ENCODE measurements at places on chromosomes 12 and 14.

DNA sequence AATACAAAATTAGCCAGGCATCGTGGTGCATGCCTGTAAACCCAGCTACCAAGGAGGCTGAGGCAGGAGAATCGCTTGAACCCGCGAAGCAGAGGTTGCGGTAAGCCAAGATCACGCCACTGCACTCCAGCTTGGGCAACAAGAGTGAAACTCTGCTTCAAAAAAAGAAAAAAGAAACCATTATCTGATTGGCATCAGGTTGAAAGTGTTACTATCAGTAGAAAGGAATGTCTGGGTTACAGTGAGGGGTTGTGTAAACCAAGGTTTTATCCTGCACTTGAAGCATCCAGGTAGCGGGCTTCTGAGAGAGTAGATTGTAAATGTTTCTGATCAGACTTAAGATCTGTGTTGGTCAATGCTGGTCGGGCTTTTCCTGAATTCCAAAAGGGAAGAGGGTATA lies 14.1 kb upstream of the OXA1L start:
- no peak for DNase-seq

DNA sequence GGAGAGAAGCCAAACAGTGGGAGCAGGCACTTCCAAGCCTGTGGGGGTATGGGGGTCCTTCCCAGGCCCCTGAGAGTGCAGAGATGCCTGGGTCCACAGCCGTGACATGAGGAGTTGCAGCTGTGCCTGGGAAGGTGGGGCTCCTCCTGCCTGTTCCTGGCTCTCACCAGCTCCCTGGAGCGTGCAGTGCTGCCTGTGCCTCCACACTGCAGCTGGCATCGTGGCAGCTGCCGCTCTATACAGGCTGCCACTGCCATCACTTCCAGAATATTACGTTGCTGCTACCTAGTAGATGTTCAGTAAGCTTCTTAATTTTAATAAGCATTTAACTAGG lies 223.7 kb downstream of the KCNC2 start:
- DNase-seq = no peak

- DNase-seq = peak; percentile 46
These were observed 8.8 kb downstream of the USP15 start for GRCh38 chr12:62268956-62269355.

GRCh38 chr12:96478011-96478410 lies 11.4 kb upstream of the CFAP54 start:
- DNase-seq = no peak

DNA sequence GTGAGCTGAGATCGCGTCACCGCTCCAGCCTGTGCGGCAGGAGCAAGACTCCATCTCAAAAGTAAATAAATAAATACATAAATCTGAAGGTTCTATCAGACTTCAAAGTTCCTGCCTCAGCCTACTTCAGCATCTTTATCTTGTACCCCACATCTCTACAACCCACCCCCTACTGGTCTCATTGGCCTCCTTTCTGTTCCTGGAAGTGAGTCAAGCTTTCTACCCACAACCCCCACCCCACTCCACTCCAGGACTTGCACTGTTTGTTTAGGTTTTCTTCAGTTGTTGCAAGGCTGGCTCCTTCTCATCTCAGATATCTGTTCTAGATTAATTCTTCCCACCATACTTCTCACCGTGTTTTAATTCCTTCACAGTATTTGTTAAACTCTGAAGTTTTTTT lies 714 bp upstream of the PSMC6 start:
- DNase-seq = no peak

- DNase-seq = peak; percentile 90
These were observed 200.3 kb upstream of the PLEKHG7 start for GRCh38 chr12:92502417-92503028.

DNA sequence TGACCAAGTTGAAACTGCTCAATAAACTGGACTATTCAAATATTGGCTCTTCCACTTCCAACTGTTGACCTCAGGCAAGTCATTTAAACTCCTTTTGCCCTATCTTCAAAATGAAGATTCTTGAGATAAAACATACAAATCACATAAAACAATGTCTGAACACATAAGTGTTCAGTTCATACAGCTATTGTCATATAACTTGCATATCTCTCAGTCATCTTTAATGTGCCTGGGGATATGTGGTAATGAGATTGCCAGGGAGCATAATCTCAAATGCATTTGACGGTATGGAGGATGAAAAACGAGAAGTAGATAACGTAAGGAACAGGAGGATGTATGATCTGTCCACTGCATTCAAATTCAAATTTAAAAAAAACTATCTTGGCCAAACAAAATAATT lies 237.0 kb upstream of the DIO2 start:
- DNase-seq = no peak

DNA sequence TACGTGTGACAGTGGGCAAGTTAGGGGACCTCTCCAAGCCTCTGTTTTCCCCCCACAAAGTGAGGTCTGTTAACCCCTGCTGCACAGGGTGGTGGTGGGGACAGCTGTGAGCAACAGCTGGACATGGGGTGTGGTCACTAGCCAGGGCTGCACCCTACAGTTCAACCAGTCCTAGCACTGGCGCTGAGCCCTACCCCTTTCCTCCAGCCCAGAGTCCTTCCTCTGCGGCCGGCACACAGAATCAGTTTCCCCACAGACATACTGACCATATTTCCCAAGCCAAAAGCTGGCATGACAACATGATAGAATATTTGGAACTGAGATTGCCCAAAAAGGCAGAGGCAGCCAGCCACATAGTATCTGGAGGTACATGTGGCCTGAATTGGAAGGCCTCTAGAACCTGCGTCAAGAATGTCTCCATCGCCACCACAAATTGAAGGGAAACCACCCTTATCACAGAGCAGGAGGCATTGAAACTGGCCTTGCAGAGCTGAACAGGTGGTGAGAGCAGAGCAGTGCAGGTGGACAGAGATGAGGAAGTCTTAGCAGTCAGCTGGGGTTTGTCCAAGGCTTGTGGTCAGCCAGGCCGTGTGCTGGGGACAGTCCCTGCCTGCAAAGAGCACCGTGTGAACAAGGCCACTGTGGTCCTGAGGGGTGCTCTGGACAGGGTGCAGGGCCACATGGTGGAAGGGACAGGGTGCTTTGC lies 21.2 kb downstream of the DEGS2 start:
- DNase-seq = no peak

- no peak for DNase-seq
These were observed 23.1 kb downstream of the BICDL1 start for GRCh38 chr12:120012067-120012621.

GRCh38 chr12:21613931-21614330 lies 9.3 kb upstream of the GYS2 start:
- peak; percentile 17 for DNase-seq

DNA sequence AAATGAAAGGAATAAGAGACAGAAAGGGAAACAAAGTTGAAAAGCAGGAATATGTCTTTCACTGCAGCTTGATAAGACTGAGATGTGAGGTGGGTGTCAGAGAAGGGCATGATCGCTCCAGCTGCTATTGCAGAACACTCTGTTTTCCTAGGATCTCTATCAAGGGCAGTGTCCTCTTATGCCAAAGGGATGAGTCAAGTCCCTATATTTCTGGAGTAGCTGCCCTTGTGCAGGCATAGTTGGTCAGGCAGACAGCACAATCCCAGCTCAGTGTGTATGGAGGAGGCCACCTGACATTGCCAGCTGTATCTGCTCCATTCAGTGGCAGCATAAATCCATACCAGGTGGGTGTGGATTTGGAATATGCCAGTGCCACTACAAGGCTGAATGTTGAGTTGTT lies 101.6 kb downstream of the DAD1 start:
- no peak for DNase-seq

DNA sequence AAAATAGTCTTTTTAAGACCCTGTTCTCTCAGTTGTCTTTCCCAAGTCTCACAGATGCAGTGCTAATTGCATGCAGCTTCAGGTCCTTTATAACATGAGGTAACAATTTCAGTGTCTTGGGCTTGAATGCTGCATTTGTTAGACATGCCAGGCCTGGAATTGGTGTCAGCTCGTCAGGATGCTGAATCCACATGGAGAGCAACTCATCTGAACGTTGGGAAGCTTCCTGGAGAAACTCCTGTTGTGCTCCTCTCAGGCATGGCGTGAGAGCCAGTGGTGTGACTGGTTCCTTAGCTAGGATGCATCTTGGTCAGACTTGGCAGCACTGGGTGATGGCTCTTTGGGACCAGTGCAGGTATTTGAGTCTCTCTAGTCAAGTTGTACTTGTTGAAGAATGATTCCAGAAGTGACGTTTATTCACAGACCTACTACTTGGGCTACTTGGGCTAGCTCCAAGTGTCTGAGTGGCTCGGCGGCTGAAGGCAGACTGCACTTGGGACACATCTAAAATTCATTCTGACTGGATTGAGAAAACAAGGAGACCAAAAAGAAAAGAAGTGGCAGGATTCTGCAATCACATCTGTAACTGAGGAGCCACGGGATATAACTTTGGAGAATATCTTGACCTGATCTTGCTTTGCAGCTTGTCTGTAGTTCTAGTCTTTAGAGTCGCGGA lies 134.8 kb upstream of the ARHGAP5 start:
- no peak for DNase-seq

DNA sequence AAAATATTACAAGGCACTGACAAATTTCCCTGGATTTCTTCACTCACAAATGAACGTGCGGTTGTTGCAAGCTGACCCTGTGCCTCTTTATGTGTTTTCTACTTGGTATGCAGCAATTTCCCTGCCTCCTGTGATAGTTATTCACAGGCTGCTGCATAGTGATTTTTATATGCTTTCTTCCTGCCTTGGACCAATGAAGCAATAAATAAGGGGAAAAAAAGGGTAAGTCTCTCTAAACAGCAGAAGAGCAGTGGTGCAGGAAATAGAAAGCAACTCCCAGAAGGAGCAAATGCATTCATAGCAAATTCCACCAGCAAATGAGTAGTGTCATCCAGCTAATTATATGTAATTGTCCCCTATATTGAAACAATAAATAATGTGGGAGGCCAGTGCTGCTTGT lies 737.9 kb downstream of the GALC start:
- no peak for DNase-seq

DNA sequence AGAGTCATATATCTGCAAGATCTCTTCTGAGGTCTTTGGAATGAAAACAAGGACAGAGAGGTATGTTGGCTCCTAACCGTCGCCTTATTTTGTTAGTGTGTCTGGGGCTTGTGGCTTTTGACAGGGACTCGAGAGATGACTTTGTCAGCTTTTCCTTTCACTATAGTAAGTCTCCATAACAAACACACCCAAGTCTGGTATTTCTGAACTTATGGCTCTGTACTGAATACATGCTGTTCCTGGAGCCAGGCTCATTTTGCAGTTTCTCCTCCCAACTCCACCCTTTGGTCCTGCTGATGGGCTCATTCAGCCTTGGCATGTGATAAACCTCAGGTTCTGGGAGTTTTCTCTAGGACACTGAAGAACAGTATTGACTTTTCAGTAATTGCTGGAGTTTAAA lies 27.7 kb upstream of the TMED10 start:
- DNase-seq = no peak

GRCh38 chr12:60977966-60978365 lies 1282.2 kb upstream of the USP15 start:
- DNase-seq = no peak

DNA sequence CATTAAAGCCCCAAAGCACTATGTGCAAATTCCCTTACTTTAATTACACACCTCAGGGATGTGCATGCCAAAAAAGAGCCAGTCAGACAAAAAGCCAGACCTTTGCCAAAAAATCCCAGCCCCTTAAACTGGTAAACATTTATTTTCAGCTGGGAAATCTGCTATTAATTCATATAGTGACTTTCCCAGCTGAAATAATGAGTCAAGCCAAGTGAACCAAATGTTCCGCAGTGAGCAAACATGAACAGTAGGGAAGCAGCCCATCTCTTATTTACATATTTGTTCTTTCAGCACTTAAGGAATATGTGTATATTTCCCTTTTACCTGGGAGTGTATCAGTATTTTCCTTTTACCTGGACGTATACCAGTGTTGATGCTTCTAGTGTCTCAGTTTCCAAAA lies 44.0 kb upstream of the OTX2 start:
- no peak for DNase-seq

- DNase-seq = no peak
These were observed 22.5 kb upstream of the VWF start for GRCh38 chr12:6146951-6147350.

- DNase-seq = no peak
These were observed 322.3 kb downstream of the DUSP6 start for GRCh38 chr12:89029961-89030360.

DNA sequence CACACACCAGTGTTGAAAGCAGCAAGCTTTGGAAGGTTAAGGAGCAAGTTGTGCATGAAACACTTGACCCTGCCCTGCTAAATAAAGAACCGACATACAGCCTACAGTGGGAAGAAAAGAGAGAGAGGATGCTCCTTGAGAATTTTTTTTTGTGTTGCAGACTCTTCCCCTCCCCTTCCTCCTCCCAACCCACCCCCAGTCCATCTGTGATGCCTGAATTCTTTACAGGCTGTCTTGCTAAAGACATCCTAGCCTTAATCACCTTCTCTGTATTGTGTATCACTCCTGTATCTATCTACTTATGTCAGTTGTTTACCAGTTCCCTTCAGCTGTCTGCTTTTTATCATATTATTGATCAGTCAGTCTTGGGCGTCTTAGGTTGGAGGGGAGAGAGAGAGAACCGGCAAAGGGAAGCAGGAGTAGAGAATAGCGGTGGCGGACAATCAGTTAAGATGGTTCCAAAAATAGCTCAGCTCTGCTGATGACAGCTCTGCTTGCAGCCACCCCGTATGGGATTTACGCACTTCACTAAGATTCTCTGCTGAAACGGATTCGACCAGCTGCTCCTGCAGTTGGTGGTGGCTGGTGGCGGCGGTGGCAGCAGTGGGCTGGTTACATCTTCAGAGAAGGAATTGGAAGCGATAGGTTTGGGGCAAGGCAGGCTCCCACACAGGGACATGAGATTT lies 664.7 kb downstream of the NRXN3 start:
- DNase-seq = no peak

DNA sequence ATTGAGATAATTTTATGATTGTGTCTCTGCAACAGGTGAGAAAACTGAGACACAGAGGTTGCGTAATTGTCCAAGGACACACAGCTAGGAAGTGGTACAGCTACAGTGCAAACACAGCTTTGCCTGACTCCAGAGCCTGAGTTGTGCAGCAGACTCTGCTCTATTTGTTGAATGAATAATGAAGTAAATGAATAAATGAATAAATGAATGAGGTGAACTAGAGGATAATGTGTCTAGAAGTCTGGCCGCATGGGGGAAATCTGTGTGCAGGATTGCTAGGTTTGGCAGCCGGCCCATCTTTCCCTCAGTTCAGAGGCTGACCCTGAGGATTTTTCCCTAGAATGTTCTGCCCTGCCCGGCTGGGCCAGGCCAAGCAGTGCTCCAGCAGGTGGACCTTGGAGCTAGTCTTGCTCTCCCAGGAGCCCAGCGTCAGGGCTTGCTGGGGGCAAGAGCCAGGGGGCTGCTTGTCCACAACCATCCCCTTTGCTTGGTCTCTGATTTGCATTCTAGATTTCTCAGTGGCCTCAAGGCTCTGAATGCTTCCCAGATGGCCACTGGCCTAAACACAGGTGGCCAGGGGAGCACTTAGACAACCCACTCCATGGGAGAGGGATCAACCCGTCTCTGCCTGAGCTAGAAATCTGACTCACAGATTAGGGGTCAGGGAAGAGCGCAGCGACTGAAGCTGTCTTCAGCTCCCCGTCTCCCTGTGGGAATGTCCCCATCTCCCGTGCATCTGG lies 225.2 kb downstream of the C12orf75 start:
- no peak for DNase-seq
